ENCODE measurements at places on chromosomes 1 and 21.

DNA sequence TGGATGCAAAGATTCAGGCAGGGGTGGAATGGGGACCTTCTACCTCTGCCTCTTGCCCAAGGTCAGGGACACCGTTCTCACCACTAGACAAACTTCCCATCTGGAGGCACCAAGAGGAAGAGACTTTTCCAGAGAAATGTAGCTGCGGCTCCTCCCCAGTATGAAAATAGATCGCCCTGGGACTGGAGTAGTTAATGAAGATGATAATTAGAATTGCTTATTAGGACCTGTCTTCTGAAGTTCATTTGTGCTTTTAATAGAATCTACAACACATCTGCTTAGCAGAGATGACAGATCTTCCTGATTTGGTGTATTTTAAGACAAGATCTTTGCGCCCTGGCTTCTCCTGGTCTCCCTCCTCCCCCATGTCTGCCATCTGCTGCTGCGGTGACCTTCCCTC is 266.6 kb downstream of the KAZN start:
- no peak for DNase-seq

DNA sequence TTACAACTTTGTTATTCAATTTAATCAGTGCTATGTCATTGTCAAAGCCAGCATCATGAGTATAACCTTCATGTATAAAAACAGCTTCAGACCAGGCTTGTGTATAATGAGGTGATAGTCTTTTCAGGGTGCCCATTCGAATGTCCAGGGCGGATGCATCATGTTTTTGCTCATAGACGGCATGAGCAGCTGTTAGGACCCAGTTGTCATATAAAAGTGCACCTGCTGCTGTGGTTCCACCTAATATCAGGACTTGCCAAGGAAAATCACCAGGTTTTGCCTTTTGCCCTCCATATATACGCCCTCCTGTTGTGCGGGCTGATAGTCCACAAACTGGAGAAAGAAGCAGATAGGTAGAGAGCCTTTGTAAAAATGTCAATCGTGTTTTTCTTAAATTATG is 14.9 kb downstream of the TARDBP start:
- no peak for DNase-seq

DNA sequence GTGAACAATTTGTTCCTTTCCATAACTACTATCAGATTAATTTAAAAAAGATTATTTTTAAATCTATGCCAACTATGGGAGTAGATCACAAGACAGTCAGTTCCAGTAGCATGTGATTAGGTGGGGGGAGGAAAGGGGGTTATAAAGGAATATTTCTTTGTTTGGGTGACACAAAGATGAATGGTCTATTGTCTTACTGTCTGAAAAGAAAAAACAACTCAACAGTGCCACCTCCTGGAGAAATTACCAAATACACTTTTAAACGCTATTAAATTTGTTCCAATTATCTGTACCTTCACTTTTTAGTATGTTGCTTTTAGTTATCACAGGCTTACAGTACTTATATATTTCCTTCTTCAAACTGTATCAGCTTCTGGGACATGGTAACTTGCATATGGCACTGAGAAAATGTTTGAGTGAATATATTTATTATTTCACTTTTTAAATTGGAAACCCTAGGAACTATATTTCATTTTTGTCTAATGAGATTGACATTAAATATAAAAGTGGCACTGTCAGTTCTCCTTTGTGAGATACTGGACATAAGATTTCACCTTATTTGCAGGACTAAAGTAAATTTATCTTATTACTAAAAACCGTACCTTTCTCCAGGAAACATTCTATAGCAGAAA is 1.7 kb upstream of the SORT1 start:
- peak; percentile 50 for DNase-seq

- DNase-seq = peak; percentile 33
Measured at GRCh38 chr1:119275145-119276134, 93.1 kb upstream of the HAO2 start.

DNA sequence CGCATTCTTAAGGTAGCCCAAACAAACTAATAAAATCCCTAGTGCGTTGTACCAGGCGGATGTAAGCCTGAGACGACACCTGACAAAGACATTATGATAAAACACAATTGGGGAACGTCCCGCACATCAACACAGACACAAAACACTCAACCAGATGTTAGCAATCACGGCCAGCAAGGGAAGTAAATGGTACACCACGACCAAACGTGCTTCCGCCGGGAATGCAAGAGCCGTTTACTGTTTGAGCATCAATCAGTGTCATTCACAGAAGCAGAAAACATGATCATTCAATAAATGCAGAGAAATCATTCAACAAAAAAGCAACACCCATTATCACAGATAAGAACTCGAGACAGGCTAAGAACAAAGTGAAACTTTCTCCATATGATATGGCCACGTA is 49.4 kb upstream of the COL18A1 start:
- DNase-seq = no peak

- DNase-seq = no peak
Measured at GRCh38 chr1:171487038-171487437, 1.7 kb downstream of the PRRC2C start.

GRCh38 chr1:16117369-16117768 is 38.5 kb downstream of the EPHA2 start:
- DNase-seq = no peak

- no peak for DNase-seq
Measured at GRCh38 chr1:114154146-114154962, 685 bp upstream of the SYT6 start.

DNA sequence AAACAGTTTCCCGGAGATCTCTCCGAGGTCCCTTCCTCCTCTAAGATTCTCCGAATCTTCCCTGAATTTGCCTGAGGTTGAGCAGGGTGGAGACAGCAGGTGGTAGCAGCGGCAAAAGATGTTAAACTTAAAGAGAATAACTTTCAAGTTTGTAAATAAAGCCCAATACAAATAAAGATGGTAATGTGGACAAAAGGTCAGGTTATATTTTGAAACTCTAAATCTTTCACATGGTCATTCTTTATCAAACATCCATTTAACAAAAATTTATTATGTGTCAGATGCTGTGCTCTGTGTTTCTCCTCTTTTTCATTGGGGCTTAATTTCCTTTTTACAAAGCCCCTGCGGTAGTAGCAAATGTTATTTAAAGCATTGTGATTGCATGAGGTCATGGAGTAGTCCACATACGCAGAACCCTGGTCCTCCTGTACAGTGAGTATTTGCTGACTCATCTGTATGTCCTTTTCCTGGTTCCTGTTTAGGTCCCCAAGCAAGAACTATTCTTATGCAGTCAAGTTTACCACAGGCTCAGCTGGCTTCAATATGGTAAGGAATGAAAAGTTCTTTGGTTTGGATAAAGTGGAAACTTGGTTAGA is 119.2 kb downstream of the ITSN1 start:
- no peak for DNase-seq

DNA sequence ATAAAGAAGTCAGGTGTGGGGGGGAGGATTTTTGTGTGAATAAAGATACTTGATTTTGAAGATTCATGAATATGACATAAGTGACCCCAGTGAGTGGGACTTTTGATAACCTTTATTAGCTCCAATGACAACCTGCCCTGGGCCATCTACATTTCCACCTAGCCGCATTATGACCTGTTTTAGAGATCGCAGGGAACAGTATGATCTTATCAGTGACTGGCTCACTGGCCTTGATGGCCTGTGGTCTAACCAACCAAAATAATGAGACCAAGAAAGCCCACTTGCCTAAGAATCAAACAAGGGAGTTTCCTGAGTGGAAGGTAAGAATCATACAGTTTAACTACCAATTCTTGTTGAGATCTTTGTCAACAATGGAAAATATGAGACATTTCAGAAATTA is 1.8 kb downstream of the ELAPOR1 start:
- DNase-seq = no peak

DNA sequence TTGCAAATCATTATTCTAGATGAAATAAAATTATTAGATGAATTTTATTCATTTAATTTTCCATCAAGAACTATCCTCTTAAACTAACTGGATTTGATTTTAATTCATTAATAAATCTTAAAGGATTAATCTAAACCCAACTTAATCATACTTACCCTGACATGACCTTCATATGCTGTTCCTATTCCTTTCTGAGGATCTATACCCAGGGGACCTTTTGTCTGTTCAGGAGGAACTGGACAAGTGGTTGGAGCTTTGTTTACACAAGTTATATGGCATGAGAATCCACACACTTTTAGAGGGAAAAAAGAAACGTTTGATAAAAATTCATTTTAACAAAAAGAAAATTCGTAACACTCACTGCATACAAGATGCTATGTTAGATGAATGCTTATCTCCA is 95.2 kb downstream of the COQ8A start:
- no peak for DNase-seq

GRCh38 chr1:2385606-2386280 is 5.6 kb downstream of the MORN1 start:
- DNase-seq = no peak

DNA sequence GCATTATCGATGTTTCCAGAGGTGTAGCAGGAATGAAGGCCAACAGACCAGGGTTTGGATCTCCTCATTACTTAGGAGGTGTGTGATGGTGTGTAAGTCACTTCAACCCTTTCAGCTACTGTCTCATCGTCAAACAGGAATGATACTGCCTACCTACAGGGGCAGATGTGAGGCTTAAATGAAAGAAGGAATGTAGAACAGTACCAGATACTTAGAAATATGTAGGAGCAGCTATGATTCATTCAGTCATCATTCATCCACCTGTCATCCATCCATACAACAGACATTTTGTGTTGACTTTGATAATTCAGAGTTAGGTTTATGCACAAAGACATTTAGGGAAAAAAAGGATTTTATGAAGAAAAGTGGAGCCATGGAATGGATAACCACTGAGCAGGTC is 486.9 kb upstream of the DAB1 start:
- DNase-seq = no peak

DNA sequence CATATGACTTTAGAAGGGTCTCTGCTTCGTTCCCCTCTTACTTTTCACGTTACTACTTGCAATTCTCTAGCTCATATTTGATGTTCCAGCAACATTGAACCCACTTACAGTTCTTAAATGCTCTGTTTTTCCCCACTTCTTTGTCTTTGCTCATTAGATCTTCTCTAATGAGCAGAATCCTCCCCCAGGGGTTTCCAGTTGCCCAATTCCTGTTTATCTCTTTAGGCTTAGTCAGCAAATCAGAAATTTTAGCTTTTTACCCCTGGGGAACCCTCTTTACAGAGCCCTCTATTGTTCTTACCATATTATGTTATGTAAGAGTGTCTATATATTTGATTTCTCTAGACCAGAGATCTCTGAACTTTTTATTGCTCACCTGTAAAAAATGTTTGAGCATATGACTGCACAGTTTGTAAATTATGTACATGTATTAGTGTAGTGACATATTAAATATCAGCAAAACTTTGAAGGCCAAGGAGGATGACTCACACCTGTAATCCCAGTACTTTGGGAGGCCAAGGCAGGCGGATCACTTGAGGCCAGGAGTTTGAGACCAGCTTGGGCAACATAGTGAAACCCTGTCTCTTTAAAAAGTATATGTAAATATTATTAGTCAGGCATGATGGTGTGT is 71.4 kb downstream of the FNBP1L start:
- DNase-seq = no peak

DNA sequence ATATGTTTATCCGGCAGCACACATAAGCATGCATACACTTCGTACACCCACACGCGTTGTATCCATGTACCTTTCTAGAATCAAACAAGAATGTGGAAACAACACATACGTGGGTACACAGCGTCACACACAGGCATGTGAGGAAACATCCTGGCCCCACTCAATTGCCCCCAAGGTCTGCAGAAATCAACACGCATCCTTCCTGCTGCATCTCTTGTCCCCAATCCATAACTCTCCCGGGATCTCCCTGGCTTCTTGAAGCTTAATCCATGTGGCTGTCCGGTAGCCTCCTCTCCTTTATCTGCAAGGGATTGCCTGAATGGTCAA is 5.5 kb upstream of the TBX15 start:
- no peak for DNase-seq

DNA sequence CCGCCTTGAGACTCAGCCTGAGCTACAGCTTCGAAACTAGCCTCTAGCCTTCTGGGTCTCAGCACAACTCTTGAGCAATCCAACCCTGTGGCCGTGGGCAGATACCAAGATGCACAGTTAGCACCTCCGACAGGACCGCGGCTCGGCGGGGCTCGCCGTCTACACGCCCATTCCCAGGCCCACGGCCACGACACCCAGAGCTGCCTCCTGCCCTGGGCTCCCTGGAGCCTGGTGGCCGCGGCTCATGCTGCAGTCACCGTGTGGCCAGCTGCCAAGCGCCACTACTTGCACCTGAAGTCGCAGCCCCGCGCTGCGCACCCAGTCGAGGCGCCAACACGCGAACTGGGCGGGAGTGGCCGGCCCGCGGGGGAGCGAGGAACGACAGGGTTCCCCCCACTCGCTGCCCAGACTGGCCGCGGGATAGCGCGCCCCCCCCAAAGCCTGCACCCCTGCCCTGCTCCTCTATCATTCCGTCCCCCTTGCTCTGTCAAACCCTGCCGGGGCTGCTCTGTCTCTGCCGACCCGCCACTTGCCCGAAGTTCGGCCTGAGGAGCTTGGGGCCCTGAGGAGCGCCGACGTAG is 729 bp upstream of the CDCA8 start:
- DNase-seq = peak; percentile 27

DNA sequence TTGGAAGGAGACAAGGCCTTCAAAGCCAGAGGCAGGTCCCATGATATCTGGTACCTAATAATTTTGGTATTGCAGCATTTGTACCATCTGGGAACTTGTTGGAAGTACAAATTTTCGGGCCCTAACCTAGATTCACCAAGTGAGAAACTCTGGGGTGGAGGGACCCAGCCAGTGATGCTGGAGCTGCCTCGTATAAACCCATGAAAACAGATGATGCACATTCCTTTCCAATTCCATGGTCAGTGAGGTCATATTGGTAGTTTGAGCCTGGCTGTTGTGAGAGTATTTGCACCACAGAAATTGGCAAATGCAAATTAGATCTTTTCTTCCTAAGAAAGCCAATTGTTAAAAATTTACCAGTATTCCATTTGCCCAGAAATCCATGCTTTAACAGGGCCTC is 269.6 kb upstream of the PLXNA2 start:
- DNase-seq = no peak

GRCh38 chr1:226576601-226577000 is 28.0 kb downstream of the STUM start:
- DNase-seq = no peak

DNA sequence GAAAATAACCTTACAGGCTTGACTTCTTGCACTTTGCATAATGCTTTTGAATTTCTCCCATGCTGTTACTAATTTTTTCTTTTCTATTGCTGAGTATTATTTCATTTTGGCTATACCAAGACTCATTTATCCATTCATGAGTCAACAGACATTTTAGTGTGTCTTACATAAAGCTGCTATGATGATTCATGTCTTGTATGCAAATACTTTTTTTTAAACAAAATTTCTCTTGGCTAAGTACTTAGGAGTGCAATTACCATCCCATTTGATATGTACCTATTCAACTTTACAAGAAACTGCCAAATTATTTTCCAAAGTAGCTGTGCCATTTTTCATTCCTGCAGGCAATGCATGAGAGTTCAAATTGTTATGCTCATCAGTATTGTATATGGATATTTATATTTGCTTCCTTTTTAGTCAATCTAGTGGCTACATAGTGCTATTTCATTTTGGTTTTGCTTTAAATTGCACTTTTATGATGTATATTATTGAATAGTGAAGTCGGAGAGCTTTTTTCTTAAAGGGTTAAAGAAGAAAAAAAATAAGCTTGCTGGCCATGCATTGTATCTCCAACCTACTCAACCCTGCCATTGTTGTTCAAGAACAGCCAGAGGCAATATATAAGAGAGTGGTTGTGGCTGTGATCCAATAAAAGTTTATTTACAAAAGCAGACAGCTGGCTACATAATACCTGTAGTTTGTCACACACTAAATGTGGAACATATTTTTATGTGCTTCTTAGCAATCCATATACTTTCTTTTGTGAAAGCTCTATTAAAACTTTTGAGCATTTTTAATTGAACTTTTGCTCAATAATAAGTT is 862.8 kb downstream of the KCNT2 start:
- no peak for DNase-seq
